Dermis blood vessel endothelial cell (primary cell): ENCODE measurements at places on chromosomes 12 and 14.
A peak's percentile ranks its signal among the peaks of the same experiment; 100 is the strongest.

GRCh38 chr12:64124511-64125197 lies 97.4 kb downstream of the KICS2 start:
- no peak for DNase-seq

DNA sequence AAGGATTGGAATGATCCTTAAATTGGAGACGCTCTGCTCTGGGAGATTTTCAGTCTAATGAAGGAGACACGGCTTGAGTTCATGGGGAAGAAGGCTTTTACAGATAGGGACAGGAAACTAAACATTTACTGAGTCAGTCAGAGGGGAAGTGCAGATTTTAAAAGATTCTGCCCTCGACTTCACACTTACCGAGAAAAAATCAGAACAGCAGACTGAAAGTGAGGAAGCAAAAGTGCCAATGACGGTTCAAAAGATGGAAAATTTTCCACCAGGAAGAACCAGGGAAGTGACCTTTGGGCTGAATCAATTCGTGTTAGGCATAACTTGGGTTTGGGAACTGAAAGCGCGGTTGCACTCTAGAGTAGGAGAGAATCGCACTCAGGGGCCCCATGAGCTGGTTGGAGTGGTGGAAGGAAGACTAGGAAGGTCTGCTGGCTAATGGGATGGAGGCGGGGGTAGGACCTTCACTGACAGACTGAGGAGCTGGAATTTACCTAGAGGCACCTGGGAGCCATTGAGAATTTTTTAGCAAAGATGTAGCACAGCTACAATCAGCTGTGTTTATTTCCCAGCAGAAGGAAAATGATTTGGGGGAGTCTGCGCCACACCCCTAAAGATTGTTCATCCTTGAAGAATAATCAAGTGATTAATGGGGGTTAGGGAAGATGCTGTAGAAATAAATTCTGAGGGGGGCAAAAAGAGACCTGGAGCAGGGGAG lies 1.2 kb downstream of the KCNK13 start:
- peak; percentile 9 for DNase-seq

GRCh38 chr12:23906329-23906728 lies 43.1 kb downstream of the SOX5 start:
- DNase-seq = no peak

DNA sequence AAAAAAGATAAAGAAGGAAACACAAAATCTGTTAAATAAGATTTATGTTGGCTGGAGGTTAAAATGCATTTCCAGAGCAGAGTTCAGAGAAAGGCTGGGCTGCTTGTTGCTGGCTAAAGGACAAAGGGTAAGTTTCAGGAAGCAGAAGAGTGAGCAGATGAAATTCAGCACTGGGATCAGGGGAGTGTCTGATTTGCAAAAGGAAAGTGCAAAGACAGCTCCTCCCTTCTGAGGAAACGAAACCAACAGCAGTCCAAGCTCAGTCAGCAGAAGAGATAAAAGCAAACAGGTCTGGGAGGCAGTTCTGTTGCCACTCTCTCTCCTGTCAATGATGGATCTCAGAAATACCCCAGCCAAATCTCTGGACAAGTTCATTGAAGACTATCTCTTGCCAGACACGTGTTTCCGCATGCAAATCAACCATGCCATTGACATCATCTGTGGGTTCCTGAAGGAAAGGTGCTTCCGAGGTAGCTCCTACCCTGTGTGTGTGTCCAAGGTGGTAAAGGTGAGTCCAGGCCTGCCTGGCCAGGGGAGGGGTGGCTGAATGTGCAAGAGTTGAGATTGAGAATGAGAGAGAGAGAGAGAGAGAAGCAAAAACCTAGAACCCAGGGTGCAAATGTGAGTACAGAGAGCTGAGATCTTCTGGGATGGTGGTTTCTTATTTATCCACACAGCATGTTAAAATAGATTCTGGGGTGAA lies at the start of gene OAS1:
OAS1 (plus strand) TSS at position 251 of the 703 bp plus-strand sequence; CDS start at position 329, 78 bp downstream.
- DNase-seq = peak; percentile 61

GRCh38 chr12:16564675-16565074 lies 41.3 kb downstream of the LMO3 start:
- DNase-seq = no peak

DNA sequence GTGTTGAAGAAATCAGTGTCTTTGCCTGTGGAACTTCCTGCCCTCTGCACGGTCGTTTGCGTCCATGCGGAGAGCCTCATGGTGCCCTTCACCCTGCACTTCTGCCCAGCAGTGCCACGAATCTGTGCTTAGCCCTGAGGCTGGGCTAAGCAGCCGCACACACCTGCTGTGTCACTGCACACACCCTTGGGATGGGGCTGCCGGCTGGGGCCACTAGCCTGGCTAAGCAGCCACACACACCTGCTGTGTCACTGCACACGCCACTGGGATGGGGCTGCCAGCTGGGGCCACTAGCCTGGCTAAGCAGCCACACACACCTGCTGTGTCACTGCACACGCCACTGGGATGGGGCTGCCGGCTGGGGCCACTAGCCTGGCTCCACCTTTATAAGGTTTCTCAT lies 188.5 kb downstream of the KIF26A start:
- DNase-seq = no peak

GRCh38 chr12:12645485-12645884 lies 33.8 kb downstream of the CREBL2 start:
- peak; percentile 45 for DNase-seq

DNA sequence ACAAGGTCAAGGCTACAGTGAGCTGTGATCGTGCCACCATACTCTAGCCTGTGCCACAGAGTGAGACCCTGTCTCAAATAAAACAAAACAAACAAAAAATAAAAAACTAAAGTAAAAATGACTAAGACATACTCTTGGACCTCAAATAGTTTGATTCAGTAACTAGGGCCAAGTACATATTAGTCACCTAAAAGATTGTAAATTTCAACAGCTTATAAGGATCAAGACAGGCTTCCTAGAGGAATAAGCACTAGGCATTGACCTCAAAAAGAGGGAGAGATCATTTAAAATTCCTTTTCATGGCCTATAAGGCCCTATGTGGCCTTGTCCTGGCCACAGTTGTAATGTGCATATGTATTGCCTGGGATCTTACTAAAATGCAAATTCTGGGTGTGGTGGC lies 46.0 kb upstream of the CHST11 start:
- no peak for DNase-seq

GRCh38 chr12:124388679-124389137 lies 93.8 kb downstream of the RFLNA start:
- DNase-seq = peak; percentile 68

- no peak for DNase-seq
Measured at GRCh38 chr12:54840244-54840865, 14.0 kb upstream of the MUCL1 start.

GRCh38 chr12:104083769-104084475 lies 19.6 kb downstream of the HCFC2 start:
- DNase-seq = no peak
